ENCODE measurements at places on chromosomes 2 and 18.
A peak's percentile ranks its signal among the peaks of the same experiment; 100 is the strongest.

- no peak for DNase-seq
Observed at GRCh38 chr2:49265471-49265870, 111.2 kb upstream of the FSHR start.

GRCh38 chr2:67304300-67304890 lies 92.7 kb upstream of the ETAA1 start:
- DNase-seq = no peak

GRCh38 chr2:218024871-218025270 lies 22.1 kb upstream of the TNS1 start:
- DNase-seq = no peak

- no peak for DNase-seq
Observed at GRCh38 chr18:11947214-11948191, 33.8 kb upstream of the IMPA2 start.

DNA sequence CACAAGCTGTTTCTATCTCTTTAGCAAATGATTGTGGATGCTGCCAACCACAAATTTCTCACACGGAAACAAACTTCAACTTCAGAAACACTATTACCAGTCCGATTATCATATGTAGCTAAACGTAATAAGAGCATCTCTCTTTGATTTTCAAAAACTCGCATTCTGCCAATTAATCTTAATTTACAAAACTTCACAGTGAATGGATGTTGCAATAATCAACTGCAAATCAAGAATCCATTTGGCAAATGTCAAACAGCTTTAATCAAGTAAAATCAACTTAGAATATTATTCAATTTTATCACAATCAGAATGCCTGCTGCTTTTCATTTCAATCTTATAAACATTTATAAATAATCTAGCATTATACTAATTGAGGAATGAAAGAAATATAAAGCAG lies 54.2 kb downstream of the DTNB start:
- DNase-seq = no peak

- no peak for DNase-seq
Observed at GRCh38 chr18:44541781-44542180, 138.9 kb upstream of the SETBP1 start.

DNA sequence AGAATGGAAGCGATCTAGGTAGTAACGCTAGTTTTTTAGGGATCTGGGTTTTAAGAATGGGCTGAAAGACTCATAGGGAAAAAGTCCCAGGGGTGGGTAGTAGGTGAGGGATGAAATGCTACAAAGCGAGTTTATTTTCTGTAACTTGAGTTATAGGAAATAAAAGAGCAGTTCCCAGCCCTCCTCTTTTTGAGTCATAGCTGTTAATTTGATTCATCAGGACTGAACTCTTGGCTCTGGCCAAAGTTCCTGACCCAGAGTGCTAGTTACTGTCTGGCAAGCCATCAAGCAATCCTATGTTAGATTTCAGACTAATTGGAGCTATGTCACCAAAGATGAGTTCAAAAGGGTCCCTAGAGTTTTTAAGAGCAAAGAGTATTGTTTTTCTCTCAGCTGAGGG lies 17.4 kb upstream of the NOSTRIN start:
- DNase-seq = no peak

DNA sequence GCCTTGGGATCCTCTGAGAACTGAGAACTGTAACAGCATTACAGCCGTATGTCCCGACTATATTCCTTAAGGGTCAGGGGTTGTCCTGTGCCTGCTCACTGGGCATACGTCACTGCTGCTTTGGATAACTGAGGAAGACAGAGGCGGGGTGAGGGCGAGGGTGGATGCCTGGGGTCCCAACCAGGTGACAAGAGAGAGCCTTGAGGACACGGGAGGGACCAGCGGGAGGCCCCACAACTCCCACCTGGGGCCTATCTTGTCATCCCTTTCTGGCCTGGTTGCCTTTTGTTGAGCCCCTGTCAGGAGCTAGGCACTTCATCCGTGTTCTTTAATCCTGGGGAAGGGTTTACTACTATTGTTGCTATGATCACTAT lies 28.8 kb downstream of the INPP5D start:
- no peak for DNase-seq

GRCh38 chr18:37724206-37724605 lies 158.6 kb upstream of the CELF4 start:
- no peak for DNase-seq

- peak; percentile 37 for DNase-seq
Observed at GRCh38 chr18:24397131-24397693, 412 bp downstream of the OSBPL1A start.

DNA sequence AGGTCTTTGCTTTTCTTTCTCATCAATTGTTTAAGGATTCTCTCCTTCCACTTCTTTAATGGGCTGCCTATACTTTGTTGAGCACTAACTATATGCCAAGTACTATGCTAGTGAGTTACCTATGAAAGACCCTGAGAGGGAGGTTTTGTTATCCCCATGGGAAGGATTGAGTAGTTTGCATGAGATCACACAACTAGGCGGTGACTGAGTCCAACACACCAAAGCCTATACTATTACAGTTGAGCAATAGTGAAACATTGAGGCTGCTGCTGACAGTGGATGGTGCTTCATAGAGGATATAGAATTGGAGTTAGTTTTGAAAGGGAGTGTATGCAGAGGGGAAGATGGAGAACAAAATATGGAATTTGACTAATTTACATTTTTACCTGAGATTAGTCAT lies 15.8 kb downstream of the NABP1 start:
- DNase-seq = no peak

DNA sequence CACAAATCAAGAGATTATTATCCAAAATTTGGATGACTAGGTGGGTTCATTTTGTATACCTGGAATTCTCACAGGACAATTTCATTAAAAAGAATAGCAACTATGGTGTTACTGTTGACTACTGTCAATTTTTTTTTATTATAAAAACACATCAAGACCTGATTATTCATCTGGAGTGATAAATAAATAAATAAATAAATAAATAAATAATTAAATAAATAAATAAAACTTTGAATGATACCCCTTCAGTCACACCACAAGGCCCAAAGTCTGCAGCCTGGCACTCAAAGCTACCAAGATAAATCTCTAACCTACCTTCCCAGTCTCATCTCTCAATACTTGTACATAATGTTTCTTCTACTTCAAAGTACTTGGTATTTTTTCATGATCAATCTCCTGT lies 294.0 kb upstream of the KLHL29 start:
- no peak for DNase-seq

GRCh38 chr2:71778514-71778913 lies 325.2 kb downstream of the DYSF start:
- no peak for DNase-seq

DNA sequence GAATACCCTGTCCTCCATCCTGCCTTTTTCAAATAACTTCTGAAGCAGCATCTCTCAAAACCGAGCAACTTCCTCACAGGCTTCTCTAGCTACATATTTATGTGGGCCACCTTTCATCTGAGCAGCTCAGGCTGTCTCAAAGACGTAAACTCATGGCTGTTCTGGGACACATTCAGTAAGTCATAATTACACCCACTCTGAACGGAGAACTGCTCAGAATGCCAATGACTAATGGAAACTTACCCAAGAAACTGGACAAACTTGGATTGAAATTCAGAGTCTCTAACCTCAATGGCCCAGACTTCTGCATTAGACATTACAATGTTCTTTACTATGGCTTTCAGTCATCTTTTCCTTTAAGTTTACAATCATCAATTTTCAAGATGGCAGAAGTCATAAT lies 145.2 kb downstream of the RAD51AP2 start:
- no peak for DNase-seq

DNA sequence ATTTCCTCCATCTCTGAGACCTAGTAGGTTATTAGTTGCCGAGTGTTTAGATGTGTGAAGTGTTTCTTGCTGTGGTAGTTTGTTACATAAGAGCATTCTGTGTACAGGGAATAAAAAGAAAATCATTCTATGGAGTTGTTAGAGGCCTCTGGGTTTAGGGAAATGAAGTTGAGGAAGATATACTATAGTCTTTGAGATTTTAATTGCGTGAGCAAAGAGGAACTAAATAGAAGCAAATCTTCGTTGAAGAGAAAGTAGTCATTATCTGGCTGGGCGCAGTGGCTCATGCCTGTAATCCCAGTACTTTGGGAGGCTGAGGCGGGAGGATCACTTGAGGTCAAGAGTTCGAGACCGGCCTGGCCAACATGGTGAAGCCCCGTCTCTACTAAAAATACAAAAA lies 19.0 kb downstream of the USP39 start:
- DNase-seq = no peak

GRCh38 chr2:172743898-172744297 lies 8.3 kb downstream of the RAPGEF4 start:
- no peak for DNase-seq

GRCh38 chr2:176189681-176190641 lies 1.5 kb downstream of the HOXD1 start:
- no peak for DNase-seq

DNA sequence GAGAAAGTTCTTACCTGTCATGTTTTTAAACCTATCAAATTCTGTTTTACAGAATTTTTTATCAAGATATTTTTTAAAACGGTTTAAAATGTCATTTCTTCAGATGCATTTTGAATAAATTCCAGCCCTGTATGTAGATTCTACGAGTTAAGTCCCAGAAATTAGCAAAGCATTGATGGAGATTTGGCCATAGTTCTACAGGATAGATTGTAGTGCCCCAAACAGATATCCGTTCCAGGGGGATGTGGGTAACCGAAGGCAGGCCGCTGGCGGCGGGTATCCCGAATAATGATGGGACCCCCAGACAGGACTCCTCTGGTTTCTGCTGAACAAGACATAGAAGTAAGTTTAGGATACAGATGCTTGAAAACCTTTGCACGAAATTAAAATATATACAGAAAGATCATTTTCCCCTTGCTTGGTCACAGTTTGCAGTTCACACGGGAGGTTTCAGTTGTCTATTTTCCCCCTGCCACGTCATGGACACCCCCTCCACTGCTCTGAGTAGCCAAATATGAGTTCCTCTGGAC lies 755 bp downstream of the NOL4 start:
- DNase-seq = no peak
